ENCODE measurements at places on chromosomes 5 and 9.

GRCh38 chr9:86994231-86994630 lies 46.9 kb upstream of the GAS1 start:
- DNase-seq: no peak

- DNase-seq: no peak
Measured at GRCh38 chr9:121234832-121235161, 33.1 kb upstream of the RAB14 start.

GRCh38 chr9:135165756-135166519 lies 78.5 kb downstream of the OLFM1 start:
- no peak for DNase-seq

GRCh38 chr5:151589878-151590570 lies 1.1 kb downstream of the FAT2 start:
- DNase-seq: no peak

GRCh38 chr9:124973807-124974206 lies 32.9 kb upstream of the GOLGA1 start:
- DNase-seq: no peak

DNA sequence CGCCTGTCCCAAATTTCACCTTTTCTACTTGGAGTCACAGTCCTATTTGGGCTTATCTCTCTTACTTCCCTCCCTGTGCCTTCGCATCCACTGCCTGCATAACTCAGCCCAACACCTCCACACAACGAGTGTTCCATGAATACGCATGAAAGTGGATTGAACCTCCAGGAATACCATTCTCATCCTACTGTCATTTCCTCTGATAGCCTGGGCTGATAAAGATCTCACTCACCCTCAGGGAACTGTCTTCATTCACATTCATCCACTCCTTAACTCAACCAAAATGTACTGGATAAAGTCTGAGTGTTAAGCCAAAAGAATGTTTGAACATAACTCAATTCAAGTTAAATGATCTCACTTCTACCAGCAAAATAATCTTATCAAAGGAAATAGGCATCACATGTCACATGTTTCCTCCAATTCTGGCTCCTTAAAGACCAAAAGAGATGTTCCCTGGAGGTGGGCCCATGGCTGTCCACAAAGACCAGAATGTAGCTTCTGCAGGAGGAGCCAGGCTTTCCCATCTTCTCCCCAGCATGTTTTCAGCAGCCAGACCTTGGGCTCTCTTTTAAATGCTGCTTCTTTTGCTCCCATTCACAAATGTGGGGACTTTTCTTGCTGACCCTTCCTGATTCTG lies 28.4 kb upstream of the TRIO start:
- no peak for DNase-seq

Data from heart left ventricle (tissue), 16 donors.